ENCODE measurements at places on chromosomes 3 and 15. TPM values are rescaled to one million over a fixed set of nuclear protein-coding genes. Genes with fewer than 3 reads are reported as not detected.

GRCh38 chr3:66396888-66397287 is 103.9 kb downstream of the LRIG1 start:
- no peak for DNase-seq

The MUC20 gene
- 1.1 TPM for total RNA-seq

DNA sequence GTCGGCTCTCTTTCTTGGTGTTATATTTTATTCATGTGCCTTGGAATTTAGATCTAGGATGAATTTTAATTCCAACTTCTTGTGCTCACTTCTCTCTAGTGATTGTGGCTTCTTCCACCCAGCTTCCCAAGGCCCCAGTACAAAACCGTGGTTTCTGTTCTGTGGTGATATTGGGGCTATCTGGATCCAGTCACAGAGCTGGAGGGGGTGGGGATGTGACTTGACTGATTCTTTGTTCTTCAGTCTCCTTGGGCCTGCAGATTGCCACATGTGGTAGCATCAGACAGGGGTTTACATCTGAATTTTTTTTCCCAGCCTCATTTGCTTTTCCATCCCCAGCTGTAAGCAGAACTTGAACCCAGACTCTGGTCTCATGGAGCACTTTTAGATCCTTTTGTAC is 98.5 kb upstream of the ADAMTSL3 start:
- no peak for DNase-seq

GRCh38 chr15:28914046-28914445 is 28.3 kb downstream of the APBA2 start:
- DNase-seq = no peak

The SOX2 gene
- 0.05 TPM for total RNA-seq

- DNase-seq = no peak
Observed at GRCh38 chr15:99434506-99435112, 131.2 kb upstream of the MEF2A start.

- no peak for DNase-seq
Observed at GRCh38 chr15:92048739-92049138, 195.2 kb downstream of the SLCO3A1 start.

GRCh38 chr3:31532587-31533168 is at the start of gene STT3B:
TSS of gene STT3B (plus strand) at chr3:31532925. CDS start at chr3:31532999, 74 bp downstream.
- peak; percentile 49 for DNase-seq

Data from renal cortical epithelial cell (primary cell).